CD4-positive, alpha-beta T cell treated with Interleukin-1 beta for 1 hour (primary cell): ENCODE measurements at places on chromosomes 5 and 9.

- DNase-seq: peak; percentile 64
Measured at GRCh38 chr5:138032028-138032571, 779 bp downstream of the FAM13B start.

GRCh38 chr5:94796586-94796985 is 178.1 kb downstream of the SLF1 start:
- DNase-seq: no peak

DNA sequence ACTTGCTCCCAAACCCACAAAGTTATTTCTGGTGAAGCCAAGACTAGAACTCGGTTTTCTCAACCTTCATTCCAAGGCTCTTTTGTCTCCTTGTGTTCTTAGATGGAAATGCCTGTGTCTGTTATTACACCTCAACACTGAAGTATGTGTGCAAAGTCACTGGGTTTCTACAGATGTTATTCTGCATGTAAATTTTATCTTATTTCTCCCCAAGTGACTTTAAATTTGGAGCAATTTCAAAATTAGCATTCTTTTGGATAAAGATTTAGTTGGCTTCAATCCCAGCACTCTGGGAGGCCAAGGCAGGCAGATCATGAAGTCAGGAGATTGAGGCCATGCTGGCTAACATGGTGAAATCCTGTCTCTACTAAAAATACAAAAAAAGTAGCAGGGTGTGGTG is 104.4 kb upstream of the GNA14 start:
- no peak for DNase-seq

GRCh38 chr9:2691626-2692025 is 25.7 kb upstream of the KCNV2 start:
- DNase-seq: no peak

DNA sequence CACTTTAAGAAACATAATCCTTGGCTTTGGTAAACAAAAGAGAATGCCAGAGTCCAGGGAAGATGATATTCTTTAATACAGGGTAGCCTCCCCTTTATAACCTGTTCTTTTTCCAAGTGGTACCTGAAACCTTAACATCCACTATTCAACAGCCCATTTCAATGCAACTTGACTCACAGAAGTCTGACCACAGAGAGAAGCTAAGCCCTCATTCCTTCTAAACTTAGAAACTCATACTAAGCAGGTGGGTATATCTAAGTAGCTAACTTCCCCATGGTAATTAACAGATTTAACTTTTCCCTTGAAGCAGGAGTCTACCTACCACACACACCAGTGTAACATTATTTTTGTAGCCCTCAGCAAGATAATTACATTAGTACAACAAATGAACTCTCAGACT is 91.9 kb downstream of the CEMIP2 start:
- DNase-seq: no peak

DNA sequence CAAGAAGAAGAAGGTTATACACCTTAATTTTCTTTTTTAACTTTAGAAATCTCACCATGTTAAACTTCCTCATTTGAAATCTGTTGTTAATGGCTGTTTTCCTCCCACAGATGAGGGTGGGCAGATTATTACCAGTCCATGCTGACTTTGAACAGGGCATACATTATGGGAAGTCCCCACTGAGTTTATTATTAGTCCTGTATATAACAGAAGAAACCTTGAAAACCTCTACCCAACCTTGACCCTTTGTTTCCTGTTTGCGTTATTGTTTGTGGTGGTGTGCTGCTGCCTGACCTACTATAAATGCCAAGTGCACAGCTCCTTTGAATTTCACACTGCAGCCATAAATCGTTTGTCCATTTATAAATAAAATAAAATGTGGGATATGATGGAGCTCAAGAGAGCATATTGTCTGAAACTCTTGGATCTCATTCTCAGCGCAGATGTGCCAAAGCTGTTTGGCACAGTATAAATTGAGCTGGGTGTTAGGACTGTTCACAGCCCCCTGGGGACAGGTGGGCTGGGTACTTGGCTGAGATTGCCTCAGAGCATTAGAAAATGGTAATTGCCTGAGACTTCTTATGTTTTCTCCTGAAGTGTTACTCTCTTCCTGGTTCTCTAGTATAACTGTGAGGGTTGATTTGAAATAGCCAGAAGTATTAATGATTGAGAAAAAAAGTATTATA is 139.6 kb downstream of the SPATA31D1 start:
- DNase-seq: no peak

DNA sequence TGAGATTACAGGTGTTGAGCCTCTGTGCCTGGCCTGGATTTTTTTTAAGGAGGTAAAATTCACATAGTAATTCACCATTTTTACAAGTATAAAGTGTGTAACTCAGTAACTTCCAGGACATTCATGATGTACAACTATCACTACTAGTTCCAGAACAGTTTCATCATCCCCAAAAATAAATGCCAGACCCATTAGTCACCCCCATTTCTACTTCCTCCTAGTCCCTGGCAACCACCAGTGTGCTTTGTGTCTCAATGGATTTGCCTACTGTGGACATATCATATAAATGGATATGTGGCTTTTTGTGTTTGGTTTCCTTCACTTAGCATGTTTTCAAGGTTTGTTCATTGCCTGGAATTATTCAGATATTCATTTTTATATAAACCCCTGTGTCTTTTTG is 72.5 kb upstream of the PANK3 start:
- DNase-seq: no peak

- DNase-seq: no peak
Measured at GRCh38 chr5:69502367-69502766, 9.8 kb downstream of the OCLN start.

- DNase-seq: no peak
Measured at GRCh38 chr5:95072281-95072680, 212.6 kb downstream of the MCTP1 start.

DNA sequence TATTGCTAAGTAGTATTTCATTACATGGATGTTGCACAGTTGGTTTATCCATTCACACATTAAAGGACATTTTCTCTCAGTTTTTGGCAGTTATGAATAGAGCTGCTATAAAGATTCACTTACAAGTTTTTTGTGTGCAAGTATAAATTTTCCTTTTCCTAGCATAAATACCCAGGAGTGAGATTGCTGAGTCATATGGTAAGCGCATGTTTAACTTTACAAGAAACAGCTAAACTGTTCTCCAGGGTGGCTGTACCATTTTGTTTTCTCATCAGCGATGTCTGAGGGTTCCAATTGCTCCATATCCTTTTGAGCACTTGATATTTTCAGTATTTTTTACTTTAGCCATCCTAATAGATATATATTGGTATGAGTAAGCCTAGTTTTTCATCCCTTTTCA is 16.4 kb upstream of the ABCA1 start:
- no peak for DNase-seq

GRCh38 chr9:127213859-127214258 is 50.7 kb upstream of the GARNL3 start:
- DNase-seq: no peak

GRCh38 chr5:14105718-14106410 is 37.3 kb upstream of the TRIO start:
- no peak for DNase-seq

- no peak for DNase-seq
Measured at GRCh38 chr5:10639846-10640368, 76.0 kb downstream of the ANKRD33B start.

DNA sequence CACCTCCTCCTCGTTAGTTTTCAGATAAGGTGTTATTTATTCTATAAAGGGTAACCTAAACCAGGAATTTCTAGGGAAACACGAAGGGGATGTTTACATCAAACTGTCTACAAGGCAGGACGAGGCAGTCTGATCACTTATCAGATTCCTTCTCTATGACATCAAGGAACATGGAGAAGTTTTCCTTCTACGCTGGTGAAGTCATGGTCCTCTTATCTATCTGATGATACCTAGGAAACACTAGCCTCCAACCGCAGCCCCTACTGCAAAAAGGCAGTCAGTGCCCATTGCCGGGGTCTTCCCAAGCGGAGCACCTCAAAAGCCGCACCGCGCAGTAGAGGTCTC is 1.5 kb downstream of the MPDZ start:
- DNase-seq: no peak

GRCh38 chr5:110836851-110837250 is 98.0 kb downstream of the SLC25A46 start:
- no peak for DNase-seq

DNA sequence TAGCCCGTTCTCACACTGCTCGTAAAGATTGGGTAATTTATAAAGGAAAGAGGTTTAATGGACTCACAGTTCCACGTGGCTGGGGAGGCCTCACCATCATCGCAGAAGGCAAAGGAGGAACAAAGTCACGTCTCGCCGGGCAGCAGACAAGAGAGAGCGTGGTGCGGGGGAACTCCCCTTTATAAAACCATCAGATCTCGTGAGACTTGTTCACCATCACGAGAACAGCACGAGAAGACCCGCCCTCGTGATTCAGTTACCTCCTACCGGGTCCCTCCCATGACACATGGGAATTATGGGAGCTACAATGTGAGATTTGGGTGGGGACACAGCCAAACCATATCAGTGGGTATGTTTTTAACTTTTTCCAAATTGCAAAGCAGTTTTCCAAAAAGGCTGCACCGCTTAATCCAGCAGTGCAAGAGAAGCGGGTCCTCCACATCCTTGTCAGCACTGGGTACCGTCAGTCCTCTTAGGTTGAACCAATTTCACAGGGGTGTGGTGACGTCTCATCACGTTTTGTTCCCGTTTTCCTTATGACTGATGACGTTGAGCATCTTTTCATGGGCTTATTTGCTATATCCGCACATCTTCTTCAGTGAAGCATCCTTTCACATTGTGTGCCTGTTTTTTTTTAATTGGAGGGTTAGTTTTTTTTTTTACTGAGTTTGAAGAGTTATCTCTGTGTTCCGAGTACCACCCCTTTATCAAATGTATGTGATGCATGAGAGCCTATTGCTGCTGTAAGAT is 8.0 kb upstream of the FCN2 start:
- DNase-seq: no peak

GRCh38 chr5:160750938-160751657 is 100.9 kb downstream of the ATP10B start:
- DNase-seq: no peak

GRCh38 chr9:93968451-93969327 is 13.5 kb upstream of the BARX1 start:
- no peak for DNase-seq

- no peak for DNase-seq
Measured at GRCh38 chr5:65034813-65035209, 266.1 kb downstream of the CWC27 start.

GRCh38 chr5:134594336-134594735 is 38.3 kb downstream of the SAR1B start:
- DNase-seq: no peak

DNA sequence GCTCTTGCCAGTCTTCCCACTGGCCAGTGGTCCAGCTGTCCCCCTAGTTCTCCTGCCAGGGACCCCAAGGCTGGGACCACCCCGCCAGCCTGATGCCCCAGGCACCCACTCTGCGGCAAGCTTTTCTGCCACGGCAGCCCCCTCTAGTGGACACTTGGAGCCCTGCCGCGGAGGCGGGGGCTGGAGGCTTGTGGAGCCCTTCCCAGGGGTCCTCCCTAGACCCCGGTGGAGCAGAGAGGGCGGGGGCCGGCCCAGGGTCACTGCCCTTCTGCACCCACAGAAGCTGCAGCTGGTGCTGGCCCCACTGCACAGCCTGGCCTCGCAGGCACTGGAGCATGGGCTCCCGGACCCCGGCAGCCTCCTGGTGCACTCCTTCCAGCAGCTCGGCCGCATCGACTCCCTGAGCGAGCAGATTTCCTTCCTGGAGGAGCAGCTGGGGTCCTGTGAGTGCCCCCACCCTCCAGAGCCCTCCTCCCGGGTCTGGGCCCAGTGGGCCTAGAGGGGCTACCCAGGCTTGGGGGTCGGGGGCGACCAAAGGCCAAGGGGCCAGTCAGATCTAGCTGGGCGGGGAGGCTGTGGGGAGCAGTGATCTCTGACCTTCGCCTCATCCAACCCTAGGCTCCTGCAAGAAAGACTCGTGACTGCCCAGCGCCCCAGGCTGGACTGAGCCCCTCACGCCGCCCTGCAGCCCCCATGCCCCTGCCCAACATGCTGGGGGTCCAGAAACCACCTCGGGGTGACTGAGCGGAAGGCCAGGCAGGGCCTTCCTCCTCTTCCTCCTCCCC is 9.1 kb downstream of the EGFL7 start:
- peak; percentile 27 for DNase-seq

GRCh38 chr5:21236104-21236503 is 1248.1 kb upstream of the CDH18 start:
- DNase-seq: no peak

GRCh38 chr5:15001517-15001916 is 129.9 kb upstream of the ANKH start:
- no peak for DNase-seq

DNA sequence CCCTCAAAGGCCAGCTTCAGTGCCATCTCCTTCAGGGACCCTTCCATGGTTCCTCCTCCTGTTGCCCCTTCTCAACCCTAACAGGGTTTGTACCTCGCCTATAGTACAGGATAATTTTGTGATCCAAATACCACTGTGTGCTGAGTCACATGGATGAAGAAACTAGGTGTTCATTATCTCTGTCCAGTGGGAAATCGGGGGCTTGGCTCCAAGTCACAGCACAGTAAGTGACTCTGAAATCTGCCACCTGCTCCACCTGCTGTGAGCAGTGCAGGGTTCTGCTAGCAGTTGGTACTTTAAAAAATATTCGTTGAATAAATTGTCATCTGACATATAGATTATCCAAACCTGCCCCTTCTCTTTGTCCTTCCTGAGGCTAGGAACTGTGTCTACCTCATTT is 123.2 kb upstream of the OTULINL start:
- no peak for DNase-seq

DNA sequence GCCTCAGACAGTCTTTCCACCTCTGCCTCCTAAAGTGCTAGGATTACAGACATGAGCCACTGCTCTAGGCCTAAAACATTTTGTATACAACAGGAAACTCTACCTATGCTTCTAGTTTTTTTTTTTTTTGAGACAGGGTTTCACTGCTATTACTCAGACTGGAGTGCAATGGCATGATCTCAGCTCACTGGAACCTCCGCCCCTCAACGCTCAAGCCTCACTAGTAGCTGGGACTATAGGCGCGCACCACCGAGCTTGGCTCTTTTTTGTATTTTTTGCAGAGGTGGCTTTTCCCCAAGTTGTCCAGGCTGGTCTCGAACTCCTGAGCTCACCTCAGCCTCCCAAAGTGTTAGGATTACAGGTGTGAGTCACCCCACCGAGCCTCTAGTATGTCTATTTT is 5.4 kb downstream of the HSPA9 start:
- DNase-seq: no peak

GRCh38 chr9:1421436-1421835 is 371.3 kb downstream of the DMRT2 start:
- DNase-seq: no peak

- DNase-seq: no peak
Measured at GRCh38 chr5:39173069-39173468, 46.3 kb downstream of the FYB1 start.

DNA sequence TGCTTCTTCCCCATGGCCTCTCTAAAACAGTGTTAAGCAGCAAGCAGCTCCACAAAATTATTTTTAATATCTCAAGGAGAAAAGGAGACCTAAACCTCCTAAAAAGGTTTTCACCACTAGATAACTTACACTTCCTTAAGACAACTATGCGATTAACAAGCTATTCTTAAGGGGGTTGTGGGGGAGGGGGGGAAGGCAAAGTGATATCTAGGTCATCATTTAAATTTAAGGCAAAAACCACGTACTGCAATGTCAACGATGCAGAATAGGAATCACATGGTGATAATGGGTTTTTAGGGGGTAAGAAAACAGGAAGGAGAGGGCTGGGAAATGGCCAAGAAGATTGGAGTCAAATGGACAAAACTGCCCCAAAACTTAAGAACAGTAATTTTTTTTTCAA is 32.6 kb downstream of the CSNK1A1 start:
- no peak for DNase-seq
